Activated CD4-positive, alpha-beta memory T cell treated with anti-CD3 and anti-CD28 coated beads for 36 hours (primary cell): ENCODE measurements at places on chromosomes 1 and 21. TPM values are rescaled to one million over a fixed set of nuclear protein-coding genes. Genes with fewer than 3 reads are reported as not detected.
A peak's percentile ranks its signal among the peaks of the same experiment; 100 is the strongest.

TDRD10 gene
- not detected for total RNA-seq

NEGR1 gene
- total RNA-seq: not detected

TMEM201 gene
- 12.2 TPM for total RNA-seq

TATDN3 gene
- total RNA-seq: 19.2 TPM

RHBDL2 gene
- not detected for total RNA-seq

ATF3 gene
- 49.7 TPM for total RNA-seq

KRTAP13-1 gene
- not detected for total RNA-seq

DNA sequence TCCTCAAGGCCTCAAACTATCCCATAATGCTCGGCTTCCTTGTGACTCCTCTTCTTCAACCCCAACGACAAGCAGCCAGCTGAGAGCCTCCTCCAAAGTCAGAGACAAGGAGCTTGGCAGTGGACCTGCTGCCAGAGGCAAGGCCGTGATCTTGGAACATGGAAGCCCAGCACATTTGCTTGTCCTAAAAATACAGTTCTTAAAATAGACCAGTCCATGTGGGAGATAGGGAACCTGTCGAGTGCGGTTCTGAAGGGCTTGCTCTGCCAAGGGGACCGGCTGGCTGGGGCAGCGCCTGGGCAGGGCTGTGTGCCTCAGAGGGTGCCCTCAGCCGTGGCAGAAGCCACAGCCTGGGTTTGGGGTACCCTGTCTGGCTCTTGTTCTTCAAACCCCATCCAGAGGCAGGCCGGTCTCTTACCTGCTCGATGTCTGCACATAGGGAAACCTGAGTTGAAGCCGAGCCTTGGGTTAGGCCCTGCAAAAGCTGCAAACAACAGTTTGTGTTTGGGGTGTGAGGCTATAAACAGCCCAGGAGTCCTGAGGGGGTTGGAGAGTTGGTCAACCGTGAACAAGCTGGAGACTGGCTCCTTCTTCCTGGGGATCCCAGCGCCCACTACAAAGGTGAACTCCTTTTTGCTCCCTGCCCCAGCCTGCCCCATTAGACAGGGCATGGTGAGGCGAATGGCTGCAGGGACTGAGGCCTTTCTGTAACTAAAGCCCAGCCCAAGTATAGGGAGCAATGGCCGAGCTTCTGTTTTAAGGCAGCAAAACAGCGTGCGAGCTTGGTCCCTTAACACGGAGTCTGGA lies 228.8 kb downstream of the CAMTA1 start:
- H3K4me1 ChIP-seq: no peaks in the 10 kb centered on the region
- no peaks in the 10 kb centered on the region for H3K36me3 ChIP-seq
- H3K4me3 ChIP-seq: no peak overlapping the region
- H3K27ac ChIP-seq: no peak overlapping the region
- DNase-seq: no peak

- peak overlapping the region; percentile 81 for H3K27ac ChIP-seq
- H3K4me3 ChIP-seq: peak overlapping the region; percentile 79
- no peak for DNase-seq
- no peaks in the 10 kb centered on the region for H3K36me3 ChIP-seq
- no peaks in the 10 kb centered on the region for H3K27me3 ChIP-seq
These were observed 11.4 kb downstream of the FAM229A start for GRCh38 chr1:32350785-32351398.

GRCh38 chr1:114010433-114011184 lies 31.3 kb downstream of the OLFML3 start:
- no peak overlapping the region for H3K4me3 ChIP-seq
- H3K4me1 ChIP-seq: no peaks in the 10 kb centered on the region
- no peak for DNase-seq
- H3K36me3 ChIP-seq: no peaks in the 10 kb centered on the region
- no peak overlapping the region for H3K27ac ChIP-seq

- DNase-seq: no peak
- no peaks in the 10 kb centered on the region for H3K36me3 ChIP-seq
- no peaks in the 10 kb centered on the region for H3K27me3 ChIP-seq
These were observed 6.9 kb downstream of the ADAMTS4 start for GRCh38 chr1:161191971-161192370.

DNA sequence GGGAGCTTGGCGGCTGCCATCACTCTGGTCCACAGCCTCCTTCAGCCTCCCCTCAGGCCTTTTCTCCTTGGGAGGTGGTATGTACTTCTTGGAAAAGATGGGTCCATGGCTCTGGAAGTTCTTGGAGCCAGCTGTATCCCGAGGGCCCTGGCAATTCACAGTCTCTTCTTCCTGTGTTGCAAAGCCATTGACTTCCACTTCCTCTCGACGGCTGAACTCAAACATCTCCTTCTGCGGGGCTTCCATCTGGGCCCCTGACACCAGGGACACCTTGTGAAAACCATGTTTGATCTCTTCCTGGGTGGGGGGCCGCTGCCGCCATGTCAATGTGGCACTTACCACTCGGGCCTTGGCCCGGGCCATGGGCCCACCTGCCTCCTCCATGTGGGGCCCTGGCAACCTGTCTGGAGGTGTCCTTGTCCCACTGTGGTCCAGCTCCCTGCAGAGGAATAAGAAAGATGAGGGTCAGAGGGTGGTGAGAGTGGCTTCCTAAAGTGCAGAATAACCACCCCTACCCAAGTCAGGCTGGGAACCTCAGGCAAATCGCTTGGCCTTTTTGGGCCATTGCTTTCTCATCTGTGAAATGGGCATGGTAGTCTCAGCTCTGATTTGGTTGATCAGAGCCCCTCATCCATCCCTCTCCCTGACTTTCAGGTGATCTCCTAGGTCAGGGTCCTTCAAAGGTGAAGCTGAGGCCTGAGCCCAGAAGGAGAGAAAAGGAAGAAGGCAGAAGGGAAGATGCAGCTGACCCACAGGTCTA lies 7.5 kb downstream of the CRYBG2 start:
- H3K27me3 ChIP-seq: no peaks in the 10 kb centered on the region
- no peak overlapping the region for H3K27ac ChIP-seq
- H3K4me3 ChIP-seq: no peak overlapping the region

DNA sequence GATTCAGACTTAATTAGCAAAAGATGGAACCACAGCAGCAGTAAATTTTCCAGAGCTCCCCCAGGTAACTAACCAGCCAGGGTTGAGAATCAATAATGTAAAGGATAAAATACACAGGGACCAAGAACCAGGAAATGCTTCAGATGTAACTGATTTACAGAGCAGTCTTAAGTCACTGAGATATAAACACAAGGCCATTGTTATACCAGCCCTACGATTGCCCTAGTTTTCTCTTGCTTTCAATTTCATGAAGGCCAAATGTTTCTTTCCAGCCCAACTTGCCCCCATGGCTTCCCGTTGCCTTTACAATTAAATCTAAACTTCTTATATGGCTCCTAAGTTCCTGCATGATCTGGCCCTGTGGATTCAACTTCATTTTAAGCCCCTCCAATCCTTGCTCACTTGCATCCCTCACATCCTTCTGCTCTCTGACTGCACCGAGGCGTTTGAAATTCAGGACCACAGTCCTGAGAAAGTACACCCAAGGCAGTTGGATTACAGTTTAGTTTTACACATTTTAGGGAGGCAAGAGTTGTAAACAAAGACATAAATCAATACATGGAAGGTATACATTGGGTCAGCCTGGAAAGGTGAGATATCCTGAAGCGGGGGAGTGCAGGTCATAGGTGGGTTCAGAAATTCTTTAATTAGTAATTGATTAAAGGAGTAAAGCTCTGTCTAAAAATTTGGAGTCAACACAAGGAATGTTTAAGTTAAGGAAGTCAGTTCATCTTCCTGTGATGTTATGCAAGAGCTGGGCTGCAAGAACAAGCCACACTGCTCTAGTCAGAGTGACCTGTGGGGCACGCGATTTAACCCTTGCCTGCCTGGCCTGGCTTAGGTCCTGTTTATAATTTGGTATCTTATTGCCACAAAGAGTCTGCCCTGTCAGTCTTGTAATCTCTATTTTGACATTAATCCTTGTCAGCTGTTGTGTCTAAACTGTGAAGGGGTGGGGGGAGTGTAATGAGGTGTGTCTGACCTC lies 69.9 kb upstream of the COG2 start:
- no peaks in the 10 kb centered on the region for H3K36me3 ChIP-seq
- no peak overlapping the region for H3K4me3 ChIP-seq
- no peak overlapping the region for H3K27ac ChIP-seq
